Progenitor cell of endocrine pancreas (in vitro differentiated cells): ENCODE measurements at places on chromosomes 4 and X. TPM values are rescaled to one million over a fixed set of nuclear protein-coding genes. Genes with fewer than 3 reads are reported as not detected.

Gene WDR13
- 103 and 112 TPM in 2 replicates for total RNA-seq

Gene FAM9B
- not detected in 2 replicates for total RNA-seq

Gene SMIM31
- not detected in 2 replicates for total RNA-seq

Gene MND1
- total RNA-seq = 9.1 and 9.7 TPM in 2 replicates

Gene MAOB
- total RNA-seq = 0.82 and 0.93 TPM in 2 replicates

Gene TRIM60
- total RNA-seq = not detected in 2 replicates

Gene CYTL1
- 1.2 TPM in 2 replicates for total RNA-seq

Gene FRMD7
- total RNA-seq = not detected in 2 replicates

Gene ITGB1BP2
- 5.8 and 6.6 TPM in 2 replicates for total RNA-seq

Gene CITED1
- 1.1 and 2.0 TPM in 2 replicates for total RNA-seq

Gene BMP3
- 4.9 and 10.9 TPM in 2 replicates for total RNA-seq

Gene GC
- total RNA-seq = 154 and 168 TPM in 2 replicates

Gene EVC
- total RNA-seq = 30.2 and 33.3 TPM in 2 replicates

Gene S100G
- not detected in 2 replicates for total RNA-seq

Gene RAB9B
- total RNA-seq = 2.4 and 2.8 TPM in 2 replicates

Gene GRID2
- total RNA-seq = 0.18 and 0.69 TPM in 2 replicates
